Suppressor macrophage treated with lipopolysaccharide for 4 hours (primary cell): ENCODE measurements at places on chromosomes 5 and 9.

- peak; percentile 67 for DNase-seq
Measured at GRCh38 chr5:139458580-139459407, 3.7 kb downstream of the ECSCR start.

DNA sequence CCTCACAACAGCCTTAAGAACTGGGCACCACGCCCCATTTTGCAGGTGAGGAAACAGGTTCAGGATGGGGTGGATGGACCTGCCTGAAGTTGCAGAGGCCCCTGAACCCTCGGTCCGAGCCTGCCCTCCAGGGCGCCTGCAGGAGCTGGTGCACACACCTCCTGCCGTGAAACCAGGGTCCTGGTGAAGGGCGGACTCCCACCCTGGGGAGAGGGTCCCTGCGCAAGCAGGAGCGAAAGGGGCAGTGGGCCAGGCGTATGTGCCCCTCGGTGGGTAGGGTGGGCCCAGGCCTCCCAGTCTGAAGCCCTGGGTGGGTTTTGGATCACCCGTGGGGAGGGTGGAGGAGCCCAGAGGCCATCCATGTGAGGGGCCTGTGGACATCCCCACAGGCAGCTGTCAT is 37.9 kb downstream of the HK3 start:
- DNase-seq, result no peak

GRCh38 chr5:125421006-125421405 is 674.6 kb upstream of the ZNF608 start:
- DNase-seq, result no peak

DNA sequence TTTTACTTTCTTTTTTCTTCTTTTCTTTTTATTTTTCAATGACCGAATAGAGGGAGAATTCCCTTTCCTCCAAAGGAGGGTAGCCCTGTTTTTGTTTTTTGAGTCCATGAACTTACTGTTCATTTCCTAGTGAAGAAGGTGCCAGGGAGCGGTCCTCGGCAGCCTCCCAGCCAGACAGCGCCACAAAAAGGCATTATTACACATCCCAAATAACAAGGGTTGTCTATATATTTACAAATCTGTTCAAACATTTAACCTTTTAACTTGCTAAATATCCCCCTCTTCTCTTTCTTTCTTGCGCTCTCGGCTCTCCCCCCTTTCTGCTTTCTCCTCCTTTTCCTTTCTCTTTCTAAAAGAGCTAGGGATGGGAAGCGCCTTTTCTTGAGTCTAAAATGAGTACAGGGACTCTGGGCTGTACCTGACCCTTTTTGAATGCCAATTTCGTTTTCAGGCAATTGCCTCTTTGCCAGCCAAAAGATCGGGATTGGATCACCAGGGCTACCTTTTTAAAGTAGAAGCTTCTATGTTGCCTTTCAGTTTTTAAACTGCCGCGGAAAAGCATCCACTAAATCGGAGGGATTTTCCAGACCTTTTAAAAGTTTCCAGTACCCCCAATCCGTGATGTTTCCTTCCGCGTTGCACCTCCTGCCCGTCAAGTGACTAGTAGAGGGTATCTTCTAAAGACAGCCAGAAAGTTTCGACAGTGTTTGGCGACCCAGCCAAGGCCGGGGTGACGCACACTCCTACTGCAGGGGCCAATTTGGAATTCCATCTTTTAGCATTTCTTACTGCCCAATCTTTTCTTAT is 125.6 kb downstream of the TMEM161B start:
- no peak for DNase-seq

- DNase-seq, result no peak
Measured at GRCh38 chr9:121648799-121649198, 2.6 kb upstream of the DAB2IP start.
